ENCODE measurements at places on chromosomes 7 and 10.

DNA sequence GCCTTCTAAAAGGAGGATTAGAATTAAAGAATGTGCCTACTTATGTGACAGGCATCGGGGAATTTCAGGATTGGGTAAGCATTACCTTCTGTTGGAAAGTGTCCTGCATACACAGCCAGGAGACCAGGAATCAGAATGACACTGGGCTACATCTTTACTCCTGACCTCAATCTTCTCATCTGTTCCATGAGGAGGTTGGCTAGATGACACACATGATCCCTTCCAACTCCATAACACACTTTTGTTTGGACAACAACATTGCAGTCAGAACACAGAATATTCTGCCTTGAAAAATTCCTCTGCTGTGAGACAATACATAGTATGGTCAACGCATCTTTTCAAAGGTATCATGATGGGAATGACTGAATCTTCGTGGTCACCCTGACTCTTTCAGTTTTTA is 1281.2 kb upstream of the SORCS1 start:
- DNase-seq = no peak

DNA sequence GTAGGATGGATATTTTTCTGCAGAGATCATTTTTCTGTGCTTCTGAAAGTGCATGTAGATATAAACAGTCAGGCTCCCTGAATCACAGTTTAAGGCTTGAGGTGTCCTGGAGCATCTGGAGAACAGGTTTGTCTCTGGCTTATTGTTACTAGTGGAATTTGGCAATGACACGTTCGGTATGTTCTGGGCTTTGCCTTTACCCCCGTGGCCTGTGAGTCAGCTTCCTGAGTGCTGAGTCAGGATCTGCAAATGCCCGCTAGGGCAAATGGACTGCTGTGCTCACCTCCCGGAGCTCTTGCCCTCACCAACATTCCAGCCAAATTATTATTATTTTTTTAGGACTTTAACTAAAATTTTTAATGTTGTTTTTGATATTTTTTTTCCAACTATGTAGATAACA is 192.5 kb upstream of the PRSS1 start:
- peak; percentile 39 for DNase-seq

- DNase-seq = no peak
These were observed 74.9 kb downstream of the TES start for GRCh38 chr7:116285252-116285651.

- DNase-seq = no peak
These were observed 137.5 kb upstream of the WDR11 start for GRCh38 chr10:120713573-120714205.

- DNase-seq = no peak
These were observed 19.2 kb upstream of the PLEKHS1 start for GRCh38 chr10:113732160-113732881.

- DNase-seq = peak; percentile 12
These were observed 127.6 kb upstream of the SLC26A5 start for GRCh38 chr7:103573479-103574058.

DNA sequence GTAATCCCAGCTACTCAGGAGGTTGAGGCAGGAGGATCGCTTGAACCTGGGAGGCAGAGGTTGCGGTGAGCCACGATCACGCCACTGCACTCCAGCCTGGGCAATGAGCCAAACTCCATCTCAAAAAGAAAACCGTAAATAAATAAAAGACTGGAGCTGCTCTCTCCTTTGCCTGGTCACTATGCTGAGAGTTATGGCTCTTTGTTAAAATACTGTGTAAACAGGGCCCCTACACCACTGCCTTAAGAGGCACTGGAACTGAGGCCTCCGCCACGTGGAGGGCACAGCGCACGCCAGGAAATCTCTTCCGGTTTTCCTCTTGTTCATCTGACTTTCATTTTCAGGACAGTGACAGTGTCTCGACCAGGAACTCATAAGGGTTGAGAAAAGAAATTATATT is 123.3 kb downstream of the PAXIP1 start:
- no peak for DNase-seq

- no peak for DNase-seq
These were observed 42.6 kb downstream of the CNOT4 start for GRCh38 chr7:135467207-135467711.

DNA sequence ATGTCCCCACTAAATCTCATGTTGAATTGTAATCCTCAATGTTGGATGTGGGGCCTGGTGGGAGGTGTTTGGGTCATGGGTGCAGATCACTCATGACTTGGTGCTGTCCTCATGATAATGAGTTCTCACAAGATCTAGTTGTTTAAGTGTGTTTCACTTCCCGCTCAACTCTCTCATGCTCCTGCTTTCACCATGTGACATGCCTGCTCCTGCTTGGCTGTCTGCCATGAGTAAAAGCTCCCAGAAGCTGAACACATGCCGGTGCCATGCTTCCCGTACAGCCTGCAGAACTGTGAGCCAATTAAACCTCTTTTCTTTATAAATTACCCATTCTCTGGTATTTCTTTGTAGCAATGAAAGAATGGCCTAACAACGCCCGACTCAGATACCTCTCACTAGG is 6.2 kb upstream of the PSTK start:
- no peak for DNase-seq

Measured in HEK293T (cell line).